ENCODE measurements at places on chromosomes 4 and X. TPM values are rescaled to one million over a fixed set of nuclear protein-coding genes. Genes with fewer than 3 reads are reported as not detected.

DNA sequence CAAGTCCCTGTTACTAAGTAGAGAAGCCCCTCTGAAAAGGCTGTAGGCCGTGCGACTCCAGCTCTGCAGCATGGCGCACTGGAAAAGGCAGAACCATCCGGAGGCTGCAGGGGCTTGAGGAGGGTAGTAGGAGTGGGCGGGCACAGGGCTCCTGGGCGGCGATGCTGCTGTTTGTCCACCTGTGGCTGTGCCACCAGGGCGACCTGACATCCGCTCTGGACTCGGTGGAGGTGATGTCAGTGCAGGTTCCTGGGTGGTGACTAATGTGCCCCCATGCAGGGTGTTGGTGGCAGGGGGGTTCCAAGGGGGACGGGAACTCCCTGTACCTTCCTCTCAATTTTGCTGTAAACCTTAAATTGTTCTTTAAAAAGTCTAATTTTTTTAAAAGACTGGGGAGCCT, 58.3 kb downstream of the PCGF3 start:
- DNase-seq, result no peak

- DNase-seq, result peak; percentile 23
These were observed 11.0 kb downstream of the ARHGAP36 start for GRCh38 chrX:131068945-131069719.

- no peak for DNase-seq
These were observed 303.5 kb upstream of the GALNT7 start for GRCh38 chr4:172865103-172865502.

DNA sequence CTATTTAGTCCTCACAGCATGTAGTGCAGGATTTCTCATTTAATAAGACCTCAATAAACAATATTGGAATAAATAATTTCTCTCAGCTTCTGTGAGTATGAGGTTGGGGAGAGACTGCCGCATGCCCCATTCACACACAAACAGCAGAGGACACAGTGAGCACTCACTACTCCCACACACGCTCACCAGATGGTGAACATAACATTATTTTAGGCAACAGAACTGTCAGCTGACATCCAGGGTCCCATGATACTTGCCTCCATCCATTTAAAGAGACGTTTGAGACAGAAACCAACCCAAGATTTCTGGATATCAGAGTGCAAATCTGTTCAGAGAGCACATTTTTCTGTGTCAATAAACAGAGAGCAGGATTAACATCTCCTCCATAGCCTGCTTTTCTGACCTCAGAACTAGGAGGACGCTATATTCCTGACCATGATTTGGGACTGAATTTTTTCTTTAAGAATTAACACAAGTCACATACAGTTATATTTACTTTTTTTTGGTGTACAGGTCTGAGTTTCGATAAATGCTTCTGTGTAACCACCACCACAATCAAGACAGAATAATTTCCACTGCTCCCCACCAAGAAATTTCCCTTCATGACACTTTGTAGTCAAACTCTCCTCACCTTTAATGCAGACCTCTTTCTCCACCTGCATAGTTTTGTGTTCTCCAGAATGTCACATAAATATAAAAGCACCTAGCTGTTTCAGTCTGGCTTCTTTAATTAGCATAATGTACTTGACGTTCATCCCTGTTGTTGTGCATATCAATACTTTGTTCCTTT, 16.7 kb downstream of the GPRIN3 start:
- DNase-seq, result no peak

DNA sequence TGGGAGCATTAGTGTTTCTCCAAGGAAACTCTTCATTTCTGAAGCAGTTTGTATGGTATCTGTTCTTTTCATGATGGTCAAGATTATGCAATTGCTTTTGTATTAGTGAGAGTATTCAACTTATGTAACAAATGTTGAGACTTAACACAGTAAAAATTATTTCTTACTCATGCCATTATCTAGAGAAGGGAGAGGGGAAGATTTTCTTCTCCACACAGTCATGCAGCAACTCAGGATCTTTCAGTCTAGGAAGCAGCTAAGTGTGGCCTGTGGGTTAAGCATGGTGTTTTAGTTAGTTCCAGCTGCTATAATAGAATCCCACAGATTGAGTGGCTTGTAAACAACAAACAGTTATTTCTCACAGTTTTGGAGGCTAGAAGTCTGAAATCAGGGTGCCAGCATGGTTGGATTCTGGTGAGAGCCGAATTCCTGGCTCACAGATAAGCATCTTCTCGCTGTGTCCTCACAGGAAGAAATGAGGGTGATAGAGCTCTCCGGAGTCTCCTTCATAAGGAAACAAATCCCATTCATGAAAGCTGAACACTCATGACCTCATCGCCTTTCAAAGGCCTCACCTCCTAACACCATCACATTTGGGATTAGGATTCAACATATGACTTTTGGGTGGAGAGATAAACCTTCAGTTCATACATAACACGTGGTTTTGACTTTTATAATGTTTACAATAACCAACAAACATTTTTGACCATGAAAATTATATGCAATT, 101.2 kb downstream of the FRMPD4 start:
- no peak for DNase-seq

- no peak for DNase-seq
These were observed 98.3 kb downstream of the RAPGEF2 start for GRCh38 chr4:159201168-159201567.

- peak; percentile 55 for DNase-seq
These were observed 1.7 kb downstream of the PHF8 start for GRCh38 chrX:54042609-54043021.

GRCh38 chr4:142420311-142421095, 425.6 kb downstream of the INPP4B start:
- no peak for DNase-seq

The ERVMER34-1 gene
- 4.5 TPM for polyA plus RNA-seq

The ADH7 gene
- polyA plus RNA-seq, result not detected

The MAGEC2 gene
- not detected for polyA plus RNA-seq

The TMEM31 gene
- polyA plus RNA-seq, result 1.6 TPM

The TSPAN7 gene
- 46.6 TPM for polyA plus RNA-seq

Measured in renal pelvis (tissue), 12 donors.